ENCODE measurements at places on chromosomes 1 and 21.

- no peak for DNase-seq
Measured at GRCh38 chr1:245074232-245074747, 80.5 kb upstream of the KIF26B start.

DNA sequence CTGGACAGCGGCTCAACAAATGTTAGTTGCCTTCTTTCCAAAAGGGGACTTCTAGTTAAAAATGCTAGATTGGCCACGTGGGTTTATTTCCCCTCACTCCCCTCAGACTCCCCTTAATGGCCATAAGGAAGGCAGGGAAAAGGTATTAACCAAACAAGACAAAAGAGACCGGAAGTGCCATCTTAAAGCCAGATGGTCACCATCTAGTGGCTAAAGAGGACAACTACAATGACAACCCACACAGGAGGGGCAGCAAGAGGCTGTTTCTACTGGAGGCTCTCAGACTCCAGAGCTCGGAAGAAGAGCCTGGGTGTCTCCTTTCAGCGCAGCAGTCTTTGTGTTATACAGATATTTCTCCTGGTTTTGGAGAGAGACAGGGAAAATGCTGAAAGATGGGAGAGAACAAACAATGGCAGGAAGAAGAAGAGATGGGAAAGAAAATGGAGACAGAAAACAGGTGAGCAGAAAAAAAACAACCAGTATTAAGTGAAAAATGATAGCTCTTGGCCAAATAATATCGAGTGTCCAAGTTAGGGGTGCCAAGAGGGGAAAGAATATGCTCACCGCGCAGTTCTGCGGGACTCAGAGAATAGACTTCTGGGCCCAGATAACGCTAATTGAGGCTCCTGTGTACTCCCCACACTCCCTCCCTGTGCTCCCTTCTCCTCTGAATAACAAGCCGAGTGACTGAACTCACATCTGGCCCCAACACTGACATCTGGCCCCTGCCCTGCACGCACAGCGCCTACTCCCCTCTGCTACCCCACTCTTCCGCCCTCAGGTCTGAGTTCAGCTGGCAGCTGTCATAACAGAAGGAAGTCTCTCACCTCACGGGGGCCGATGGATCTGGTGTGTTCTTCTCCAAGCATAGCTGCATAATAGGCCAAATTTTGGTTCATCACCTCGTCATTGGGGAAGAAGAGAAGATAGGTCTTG lies 9.6 kb downstream of the P3H1 start:
- DNase-seq, result no peak

DNA sequence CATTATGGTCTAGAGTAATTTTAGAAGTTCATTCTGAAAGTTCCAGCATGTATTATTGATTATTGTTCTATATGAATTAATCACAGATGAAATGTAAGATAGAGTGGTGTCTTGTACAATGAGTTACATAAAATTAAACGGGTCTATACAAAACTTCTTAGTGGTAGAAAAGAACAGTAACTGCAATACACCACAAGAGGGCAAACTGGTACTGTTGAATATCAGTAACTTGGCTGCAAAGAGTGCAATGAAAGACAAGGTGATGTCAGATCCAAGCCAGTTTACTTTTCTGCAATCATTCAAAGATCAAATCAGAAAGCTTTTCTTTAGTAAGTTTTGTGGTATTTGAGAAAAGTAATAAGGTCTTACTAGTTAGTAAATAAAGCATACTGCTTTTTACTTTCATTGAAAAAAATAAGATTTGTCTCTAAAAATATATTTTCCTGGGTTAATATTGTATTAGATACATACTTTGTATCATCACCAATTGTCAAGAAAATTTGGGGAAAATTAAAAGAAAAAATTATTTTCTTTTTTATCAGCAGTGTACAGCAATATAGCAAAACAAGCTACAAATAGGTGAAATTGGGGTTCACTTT lies 66.4 kb upstream of the BTG3 start:
- peak; percentile 24 for DNase-seq

DNA sequence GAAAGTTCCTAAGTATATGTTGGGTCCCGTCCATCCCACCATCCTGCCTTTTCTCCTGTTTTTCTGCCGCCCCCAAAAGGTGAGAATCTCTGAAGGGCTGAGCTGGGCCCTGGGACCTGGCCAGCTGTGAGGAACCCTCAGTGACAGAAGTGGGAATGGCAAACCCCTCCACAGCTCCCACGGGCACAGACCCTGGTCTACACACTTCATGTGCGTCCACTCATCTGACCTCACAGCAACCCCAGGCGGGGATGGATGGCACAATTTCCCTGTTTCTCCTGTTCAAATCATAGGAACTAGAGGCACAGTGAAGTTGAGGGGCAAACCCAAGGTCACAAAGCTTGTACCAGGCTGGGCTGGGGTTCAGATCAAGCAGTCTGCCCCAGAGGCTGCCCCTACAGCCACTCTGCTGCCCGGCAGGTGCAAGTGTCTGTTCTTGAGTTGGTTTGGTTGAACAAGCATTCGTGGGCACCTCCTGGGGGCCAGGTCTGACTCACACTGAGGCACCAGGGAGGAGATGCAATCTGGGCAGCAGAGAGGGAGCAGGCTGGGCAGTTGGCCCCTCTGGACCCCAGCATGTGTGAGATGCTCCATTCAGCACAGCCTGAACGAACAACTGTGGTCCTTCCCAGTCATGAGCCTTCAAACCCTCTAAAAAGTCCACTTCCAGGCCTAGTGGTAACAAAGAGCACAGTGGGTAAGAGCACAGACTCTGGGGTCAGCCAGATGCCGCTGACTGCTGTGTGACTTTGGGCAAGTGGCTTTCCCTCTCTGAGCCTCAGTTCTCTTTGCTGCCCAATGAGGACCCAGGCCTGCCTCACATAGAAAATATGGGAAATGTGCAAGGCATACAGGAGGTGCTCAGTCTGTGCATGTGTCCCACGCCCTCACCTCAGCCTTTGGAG lies 4.0 kb downstream of the EDN2 start:
- no peak for DNase-seq

- no peak for DNase-seq
Measured at GRCh38 chr1:160282807-160283206, 2.1 kb downstream of the PEX19 start.

- DNase-seq, result no peak
Measured at GRCh38 chr1:229069176-229069575, 201.7 kb upstream of the RAB4A start.

GRCh38 chr1:223885614-223886013 lies 39.9 kb upstream of the TP53BP2 start:
- DNase-seq, result no peak

DNA sequence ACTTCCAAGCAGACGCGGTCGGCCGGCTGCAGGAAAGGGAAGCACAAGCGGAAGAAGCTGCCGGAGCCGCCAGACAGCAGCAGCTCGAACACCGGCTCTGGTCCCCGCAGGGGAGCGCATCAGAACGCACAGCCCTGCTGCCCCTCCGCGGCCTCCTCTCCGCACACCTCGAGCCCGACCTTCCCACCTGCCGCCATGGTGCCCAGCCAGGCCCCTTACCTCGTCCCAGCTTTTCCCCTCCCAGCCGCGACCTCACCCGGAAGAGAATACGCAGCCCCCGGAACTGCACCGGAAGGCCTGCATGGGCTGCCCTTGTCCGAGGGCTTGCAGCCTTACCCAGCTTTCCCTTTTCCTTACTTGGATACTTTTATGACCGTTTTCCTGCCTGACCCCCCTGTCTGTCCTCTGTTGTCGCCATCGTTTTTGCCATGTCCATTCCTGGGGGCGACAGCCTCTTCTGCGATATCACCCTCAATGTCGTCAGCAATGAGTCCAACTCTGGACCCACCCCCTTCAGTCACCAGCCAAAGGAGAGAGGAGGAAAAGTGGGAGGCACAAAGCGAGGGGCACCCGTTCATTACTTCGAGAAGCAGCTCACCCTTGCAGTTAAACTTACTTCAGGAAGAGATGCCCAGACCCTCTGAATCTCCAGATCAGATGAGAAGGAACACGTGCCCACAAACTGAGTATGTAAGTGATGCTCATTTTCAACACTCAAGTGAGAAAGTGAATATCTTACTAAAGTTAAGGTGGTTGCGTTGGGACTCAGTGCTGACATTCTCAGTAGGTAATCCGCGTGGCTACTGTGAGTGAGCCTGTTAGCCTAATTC lies 25.5 kb downstream of the UTS2 start:
- no peak for DNase-seq

DNA sequence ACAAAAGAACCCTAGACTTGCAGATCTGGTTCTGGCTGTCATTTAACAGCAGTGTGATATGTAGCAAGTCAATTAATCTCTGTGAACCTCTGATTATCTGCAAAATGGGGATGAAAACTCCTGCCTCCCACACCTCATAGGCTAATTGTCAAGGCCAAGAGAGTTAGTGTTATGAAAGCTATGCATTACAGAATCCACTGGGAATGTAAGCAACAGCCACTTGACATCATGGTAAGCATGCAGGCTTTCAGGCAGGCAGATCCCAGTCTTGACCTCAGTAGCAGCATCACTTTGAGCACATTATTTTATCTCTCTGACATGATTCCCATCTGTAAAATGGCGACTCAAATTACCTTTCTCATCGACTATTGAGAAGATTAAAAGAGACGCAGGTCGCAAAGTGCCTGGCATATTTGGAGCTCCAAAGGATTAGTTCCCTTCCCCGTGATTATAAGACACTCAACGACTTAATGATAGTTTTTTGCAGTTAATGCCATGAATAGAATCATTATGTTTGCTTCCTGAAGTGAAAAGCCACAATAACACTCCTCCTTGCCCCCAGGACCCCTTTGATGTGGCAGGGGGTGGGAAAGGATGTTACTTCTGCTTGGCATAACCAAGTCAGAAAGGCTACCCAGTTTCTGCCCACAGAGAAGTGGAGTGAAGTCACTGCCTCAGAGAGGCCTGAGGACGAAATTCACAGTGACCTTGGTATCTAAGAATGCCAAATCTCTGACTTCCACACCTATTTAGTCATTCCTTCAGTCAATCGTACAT lies 273.0 kb upstream of the NFIA start:
- no peak for DNase-seq

GRCh38 chr1:12014141-12014991 lies 4.9 kb upstream of the MIIP start:
- DNase-seq, result peak; percentile 36

DNA sequence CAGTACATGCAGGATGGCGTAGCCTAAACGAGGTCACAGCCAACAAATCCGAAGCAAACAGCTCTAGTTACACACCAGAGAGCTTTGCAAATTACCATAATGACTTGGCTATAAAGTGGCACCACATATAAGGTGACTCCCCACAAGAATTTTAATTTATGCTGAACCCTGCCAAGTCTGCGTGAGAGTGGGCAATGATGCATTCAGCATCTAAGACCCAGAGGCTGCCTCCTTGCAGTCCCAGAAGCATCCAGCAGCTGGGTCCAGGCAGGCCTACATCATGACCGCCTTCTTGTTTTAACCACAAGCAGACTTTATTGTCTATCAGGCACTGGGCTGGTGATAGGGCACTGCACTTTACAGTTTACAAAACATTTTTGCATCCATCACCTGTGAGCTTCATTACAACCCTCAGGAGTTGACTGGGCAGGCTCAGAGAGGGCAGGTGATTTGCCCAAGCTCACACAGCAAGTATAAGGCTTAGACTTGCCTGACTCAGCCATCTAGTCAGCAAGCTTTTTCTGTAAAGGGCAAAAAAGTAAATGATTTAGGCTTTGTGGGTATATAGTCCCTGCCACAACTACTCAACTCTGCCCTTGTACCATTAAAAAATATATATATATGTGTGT lies 134.6 kb downstream of the GLIS1 start:
- DNase-seq, result no peak

DNA sequence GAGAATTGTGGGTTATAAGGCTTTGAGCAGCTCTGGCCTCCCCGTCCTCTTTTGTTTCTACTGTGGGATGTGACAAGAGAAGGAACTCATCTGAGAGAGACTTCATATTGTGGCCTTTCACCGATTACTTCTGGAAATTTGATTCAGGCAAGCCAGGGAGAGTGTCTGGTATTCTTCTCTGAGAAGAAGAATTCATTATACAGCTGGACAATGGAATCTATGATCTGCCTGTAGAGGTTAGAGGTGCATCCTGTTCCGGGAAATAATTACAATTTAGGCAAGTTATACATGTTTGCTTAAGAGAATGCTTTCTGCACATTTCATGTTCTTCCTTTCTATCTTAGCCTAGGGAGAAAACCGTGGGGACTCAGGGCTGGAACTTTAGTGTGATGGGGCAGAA lies 12.8 kb upstream of the RNU1-2 start:
- DNase-seq, result no peak

GRCh38 chr1:180248731-180249681 lies 18.9 kb downstream of the LHX4 start:
- DNase-seq, result no peak

- peak; percentile 5 for DNase-seq
Measured at GRCh38 chr21:25283720-25284119, 323.6 kb downstream of the MRPL39 start.

DNA sequence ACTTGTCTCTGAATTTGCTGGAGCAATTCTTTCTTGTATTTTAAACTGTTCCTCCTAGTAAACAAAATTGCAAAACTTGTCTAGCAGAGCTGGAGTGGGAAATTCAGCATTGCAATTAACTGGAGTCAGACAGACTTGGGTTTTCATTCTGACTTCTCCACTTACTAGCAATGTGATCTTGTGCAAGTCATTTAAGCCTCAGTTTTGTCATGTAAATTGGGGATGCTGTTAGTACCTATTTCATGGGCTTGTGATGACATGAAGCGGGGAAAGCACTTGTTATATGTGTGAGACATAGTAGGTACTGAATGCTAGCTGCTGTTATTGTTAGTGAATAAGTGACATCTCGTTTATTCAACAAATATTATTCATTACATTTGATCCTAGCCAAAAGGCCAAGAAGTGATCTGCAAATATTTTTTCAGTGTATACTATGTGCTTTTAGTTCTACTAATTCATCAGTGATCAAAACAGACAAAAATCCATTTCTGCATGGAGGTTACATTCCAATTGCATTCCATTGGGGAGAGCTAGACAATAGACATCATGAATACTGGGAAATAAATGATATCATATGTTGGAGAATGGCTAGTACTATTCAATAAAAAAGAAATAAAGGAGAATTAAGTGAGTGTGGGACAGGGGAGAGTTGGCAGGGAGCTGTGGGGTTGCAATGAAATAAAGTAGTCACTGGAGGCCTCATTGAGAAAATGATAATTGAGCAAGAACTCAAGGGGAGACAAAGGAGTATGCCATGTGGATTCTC lies 47.1 kb downstream of the CACHD1 start:
- DNase-seq, result no peak

GRCh38 chr1:217562229-217562878 lies 68.5 kb downstream of the GPATCH2 start:
- peak; percentile 69 for DNase-seq

- DNase-seq, result no peak
Measured at GRCh38 chr1:21437341-21437640, 2.6 kb upstream of the NBPF3 start.

- DNase-seq, result peak; percentile 41
Measured at GRCh38 chr1:12745992-12746323, at the start of gene CFAP107. TSS of gene CFAP107 (plus strand) at chr1:12746200. CDS start at chr1:12746431, 231 bp downstream.

- no peak for DNase-seq
Measured at GRCh38 chr1:68103011-68103545, 52.7 kb upstream of the DIRAS3 start.

GRCh38 chr1:56915960-56916359 lies 49.9 kb downstream of the C8B start:
- no peak for DNase-seq

GRCh38 chr1:4699376-4700301 lies 45.2 kb downstream of the AJAP1 start:
- peak; percentile 27 for DNase-seq

- DNase-seq, result no peak
Measured at GRCh38 chr21:35614396-35614921, 445.9 kb downstream of the SETD4 start.

All from GM04503 (cell line).